ENCODE measurements at places on chromosomes 7 and 10. TPM values are rescaled to one million over a fixed set of nuclear protein-coding genes. Genes with fewer than 3 reads are reported as not detected.

The SYCE1 gene
- total RNA-seq = 0.87 TPM

GRCh38 chr10:68251151-68251550 is 19.2 kb upstream of the ATOH7 start:
- DNase-seq = no peak

GRCh38 chr7:88377434-88377833 is 70.7 kb upstream of the STEAP4 start:
- DNase-seq = no peak

DNA sequence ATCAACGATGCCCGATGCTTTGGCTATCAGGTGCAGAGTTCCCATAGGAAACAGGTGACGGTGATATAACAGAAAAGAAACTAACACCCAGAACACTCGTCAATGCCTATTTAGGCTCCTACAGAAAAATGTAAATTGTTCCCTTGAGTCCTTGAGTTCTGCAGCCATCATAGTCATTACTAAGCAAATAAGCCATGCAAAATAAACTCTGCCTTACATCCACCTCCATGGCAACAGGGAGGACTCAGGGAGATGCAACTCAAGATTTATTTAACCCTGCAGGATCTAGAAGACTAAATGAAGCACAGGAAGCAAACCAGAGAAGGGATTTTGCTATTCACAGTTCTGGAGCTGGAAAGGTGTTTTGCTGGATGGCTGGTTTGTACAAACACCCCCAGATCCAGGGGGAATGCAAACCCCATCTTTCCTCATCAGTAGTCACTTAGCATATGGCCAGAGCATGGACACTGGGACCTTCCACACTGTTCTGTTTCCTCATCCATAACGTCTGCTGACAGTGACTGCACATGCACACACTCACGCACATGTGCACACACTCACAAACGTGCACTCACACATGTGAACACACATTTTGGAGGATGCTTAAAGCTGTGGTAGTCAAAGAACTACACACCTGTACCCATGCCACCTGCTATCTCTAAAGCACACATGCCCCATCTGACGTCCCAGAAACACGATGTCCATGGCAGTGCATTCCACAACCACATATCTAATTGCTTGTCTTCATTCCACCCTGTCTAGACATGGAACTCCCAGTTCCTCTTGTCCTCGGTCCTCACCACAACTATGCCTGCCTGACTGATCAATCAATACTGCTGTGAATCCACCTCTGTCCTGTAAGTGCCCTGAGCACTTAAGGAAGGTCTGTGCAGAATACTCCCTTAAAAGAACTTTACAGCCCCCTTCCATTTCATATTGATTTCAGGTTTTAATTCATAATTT is 178.2 kb downstream of the COBL start:
- no peak for DNase-seq

The ADCY1 gene
- total RNA-seq = 3.9 TPM

DNA sequence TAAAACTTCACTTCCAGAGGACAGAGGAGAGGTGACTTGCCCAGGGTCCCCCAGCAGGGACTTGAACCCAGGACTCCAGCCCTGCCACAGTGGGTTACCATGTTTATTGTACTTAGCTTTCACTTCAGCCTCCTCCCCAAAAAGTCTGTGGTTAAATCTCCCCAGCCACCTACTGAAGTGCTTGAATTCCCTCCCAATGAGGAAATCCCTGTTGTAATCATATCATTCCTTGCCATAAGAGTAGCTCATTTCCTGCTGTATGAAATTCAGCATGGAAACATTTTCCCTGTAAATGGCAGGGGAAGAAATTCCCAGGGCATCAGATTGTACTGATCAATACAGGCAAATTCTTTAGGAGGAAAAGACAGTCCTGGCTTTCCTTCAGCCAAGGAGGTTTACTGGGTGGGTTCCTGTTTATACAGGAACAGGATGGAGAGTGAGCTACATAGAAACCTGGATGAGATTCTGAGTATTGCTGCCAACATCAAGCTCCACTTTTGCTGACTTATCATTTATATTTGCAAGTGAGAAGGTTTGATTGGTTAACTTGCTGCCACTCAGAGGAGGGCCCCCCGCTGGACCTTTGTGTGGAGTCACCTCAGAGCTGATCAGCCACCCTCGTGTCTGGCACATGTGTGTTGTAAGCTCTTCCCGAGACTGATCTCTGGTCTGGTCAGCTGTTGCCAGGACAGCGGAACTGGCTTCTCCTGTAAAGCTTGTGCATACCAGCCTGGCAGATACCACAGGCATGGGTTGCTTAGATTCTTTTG is 16.4 kb upstream of the PDZD8 start:
- DNase-seq = no peak

The STMP1 gene
- total RNA-seq = 23.4 TPM

The AQP1 gene
- 1,132 TPM for total RNA-seq

The STRIP2 gene
- total RNA-seq = 1.3 TPM

DNA sequence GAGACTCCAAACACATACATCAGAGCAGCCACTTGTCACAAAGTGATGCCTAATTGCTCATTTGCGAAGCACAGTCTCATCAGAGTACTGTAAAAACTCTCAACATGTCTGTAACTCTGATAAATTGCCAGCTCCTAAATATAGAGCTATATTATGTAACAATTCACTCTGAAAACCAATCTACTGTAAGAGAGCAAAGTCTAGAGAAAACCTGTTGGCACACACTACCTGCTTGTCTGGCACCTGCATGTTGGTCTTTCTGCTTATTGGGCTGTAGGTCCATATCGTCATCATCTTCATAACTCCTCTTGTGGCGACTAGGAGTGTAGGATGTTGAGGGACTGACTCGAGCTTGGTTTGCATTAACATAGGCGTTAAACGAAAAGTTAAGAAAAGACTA is 19.8 kb downstream of the MCMBP start:
- no peak for DNase-seq

DNA sequence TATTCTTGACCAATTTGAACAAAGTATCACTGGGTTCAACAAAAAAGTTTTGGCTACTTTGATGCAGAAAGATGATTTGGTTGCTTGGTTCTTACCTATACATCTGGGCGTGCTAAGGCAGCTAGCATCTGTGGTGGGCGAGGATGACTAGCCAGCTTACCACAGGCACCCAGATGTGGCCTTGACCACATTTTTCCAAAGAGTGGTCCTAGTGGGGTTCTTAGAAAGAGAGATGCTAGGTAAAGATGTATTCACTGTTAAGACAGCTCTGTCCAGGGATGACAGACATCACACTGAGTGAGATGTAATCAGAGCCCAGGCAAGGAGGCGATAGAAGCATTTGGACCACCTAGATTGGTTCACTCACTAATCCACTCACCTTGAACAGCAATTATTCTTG is 785 bp downstream of the DNTT start:
- no peak for DNase-seq

DNA sequence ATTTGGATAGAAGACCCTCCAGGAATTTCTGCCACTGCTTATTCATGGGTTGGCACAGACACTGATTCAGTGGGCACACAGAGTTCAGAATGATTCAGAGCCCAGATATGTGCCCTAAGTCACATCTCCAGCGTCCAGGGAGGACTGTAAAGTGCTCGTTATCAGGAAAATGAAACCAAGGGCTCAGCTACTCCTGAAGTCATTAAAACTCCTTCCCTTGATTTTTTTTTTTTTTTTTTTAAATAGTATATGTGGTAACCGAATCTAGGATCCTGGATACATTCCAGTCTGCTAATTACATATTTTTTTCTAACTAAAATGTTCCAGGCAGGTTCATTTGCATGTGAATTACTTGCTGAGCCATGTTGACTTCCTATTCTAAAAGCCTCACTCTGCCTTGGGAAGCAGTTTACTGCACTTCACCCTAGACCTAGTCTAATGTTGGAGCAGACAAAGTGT is 34.7 kb downstream of the MET start:
- DNase-seq = no peak

- DNase-seq = no peak
These were observed 42.1 kb downstream of the FOXL3 start for GRCh38 chr7:332020-332517.

The SORCS1 gene
- 0.23 TPM for total RNA-seq

The TUBB8 gene
- total RNA-seq = 0.20 TPM

DNA sequence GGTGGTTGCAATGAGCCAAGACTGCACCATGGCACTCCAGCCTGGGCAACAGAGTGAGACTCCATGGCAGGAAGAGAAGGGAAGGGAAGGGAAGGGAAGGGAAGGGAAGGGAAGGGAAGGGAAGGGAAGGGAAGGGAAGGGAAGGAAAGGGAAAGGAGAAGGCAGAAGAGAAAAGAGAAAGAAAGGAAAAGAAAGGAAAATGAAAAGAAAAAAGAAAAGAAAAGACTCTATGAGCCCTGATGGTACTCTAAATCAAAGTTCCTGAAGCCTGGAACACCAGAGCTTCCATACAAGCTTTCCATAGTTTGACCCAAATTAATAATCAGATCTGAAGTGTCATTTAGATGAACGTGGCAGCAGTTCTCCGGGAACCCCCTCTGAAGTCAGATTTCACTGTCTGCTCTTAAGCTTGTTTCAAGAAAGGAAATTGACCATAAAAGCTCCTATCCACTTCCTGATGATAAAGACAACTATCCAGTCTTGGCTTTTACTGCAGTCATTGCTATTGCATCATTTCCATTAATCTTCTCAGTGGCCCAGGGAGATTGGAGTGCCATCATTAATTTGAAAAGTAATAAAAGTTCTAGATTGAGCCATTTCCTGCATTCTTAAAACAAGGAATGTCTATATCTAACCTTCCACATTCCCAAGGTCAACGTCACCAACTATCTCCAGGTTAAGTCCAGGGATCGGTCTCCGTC is 44.2 kb upstream of the FRMD4A start:
- no peak for DNase-seq

DNA sequence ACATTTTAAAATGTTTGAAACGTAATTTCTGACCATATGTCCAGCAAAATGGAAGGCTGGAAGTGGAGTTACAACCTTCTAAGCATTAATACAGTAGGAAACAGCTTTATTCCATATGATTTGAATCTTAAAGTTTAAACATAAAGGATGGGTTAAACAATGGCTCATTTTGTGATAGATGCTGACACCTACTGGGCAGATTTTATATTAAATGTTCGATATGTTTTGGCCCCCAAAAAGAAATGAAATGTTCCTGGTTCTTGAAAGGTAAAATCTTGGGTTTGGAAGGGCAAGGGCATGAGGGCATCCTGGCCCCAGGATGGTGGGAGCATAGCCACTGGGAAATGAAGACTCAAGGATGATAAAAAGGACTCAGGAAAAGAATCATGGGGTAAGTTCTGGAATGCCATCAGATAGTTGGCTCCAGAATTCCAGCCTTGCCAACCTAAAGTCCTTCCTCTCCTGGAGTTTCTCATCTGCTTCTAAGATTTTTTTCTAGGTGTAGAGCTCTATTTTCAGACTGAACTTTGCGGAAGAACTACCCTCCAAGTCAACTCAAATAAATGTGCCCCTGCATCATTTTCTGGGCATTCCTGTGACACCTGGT is 34.6 kb upstream of the SLC35G1 start:
- DNase-seq = no peak

DNA sequence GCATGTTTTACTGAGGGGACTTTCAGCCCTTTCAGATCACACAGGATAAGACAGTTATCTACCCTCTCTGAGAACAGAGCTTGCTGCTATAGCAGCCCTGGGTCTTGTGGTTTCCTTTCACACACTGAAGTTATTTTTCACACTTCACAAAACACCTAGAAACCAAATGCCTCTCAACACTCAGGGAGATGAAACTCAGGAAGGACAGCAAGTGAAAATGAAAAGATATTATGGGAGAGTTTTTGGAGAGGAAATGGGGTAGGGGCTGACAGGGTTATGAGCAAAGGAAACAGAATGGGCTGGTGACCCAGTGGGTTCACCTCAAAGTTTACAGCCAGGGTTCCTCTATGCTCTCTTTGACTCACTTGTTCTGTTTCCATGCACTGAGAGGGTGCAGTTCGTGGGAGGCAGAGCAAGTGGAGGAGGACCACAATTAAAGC is 17.0 kb upstream of the GIMAP2 start:
- DNase-seq = no peak

- DNase-seq = no peak
These were observed 5.5 kb downstream of the SGCE start for GRCh38 chr7:94650147-94651051.

DNA sequence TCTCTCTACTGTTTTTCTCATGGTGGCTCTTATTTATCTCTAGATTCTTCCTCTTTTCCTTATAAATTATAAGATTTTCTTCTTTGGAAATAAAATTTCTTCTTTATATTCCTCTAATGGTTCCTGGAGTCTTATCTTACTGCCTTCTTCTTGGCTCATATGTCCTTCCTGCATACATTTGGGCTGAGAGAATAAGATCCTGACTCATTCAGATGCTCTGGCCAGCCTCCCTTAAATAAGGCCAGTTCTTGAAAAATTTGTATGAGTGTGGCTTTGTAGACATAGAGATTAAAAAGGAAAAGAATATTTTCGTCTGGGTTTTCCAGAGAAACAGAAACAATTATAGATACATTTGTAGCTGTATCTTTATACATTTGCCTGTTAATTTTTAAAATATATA is 411.3 kb downstream of the KIF20B start:
- DNase-seq = no peak

- DNase-seq = no peak
These were observed 12.7 kb downstream of the EPHB6 start for GRCh38 chr7:142867398-142868187.

DNA sequence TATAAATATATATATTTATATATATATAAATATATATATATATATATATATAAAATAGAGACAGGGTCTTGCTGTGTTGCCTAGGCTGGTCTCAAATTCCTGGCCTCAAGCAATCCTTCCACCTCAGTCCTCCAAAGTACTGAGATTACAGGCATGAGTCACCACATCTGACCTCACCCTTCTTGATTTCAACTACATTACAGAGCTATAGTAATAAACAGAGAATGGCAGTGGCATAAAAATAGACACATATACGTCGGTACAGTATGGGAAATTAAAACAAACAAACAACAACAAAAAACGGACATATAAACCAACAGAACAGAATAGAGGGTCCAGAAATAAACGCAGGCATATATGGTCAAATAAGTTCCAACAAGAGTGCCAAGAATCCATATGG is 77.6 kb upstream of the PPP1R3A start:
- DNase-seq = no peak

- DNase-seq = no peak
These were observed 300 bp downstream of the ARHGAP21 start for GRCh38 chr10:24723386-24723787.

- DNase-seq = no peak
These were observed 169.9 kb upstream of the ASAH2 start for GRCh38 chr10:50421026-50421719.

- no peak for DNase-seq
These were observed 3.3 kb downstream of the FRMPD2 start for GRCh38 chr10:48271047-48271730.

GRCh38 chr10:113291413-113291812 is 261.4 kb upstream of the HABP2 start:
- no peak for DNase-seq

The CPXM2 gene
- 9.7 TPM for total RNA-seq

The ABLIM1 gene
- 144 TPM for total RNA-seq

The GPR85 gene
- total RNA-seq = 2.9 TPM

DNA sequence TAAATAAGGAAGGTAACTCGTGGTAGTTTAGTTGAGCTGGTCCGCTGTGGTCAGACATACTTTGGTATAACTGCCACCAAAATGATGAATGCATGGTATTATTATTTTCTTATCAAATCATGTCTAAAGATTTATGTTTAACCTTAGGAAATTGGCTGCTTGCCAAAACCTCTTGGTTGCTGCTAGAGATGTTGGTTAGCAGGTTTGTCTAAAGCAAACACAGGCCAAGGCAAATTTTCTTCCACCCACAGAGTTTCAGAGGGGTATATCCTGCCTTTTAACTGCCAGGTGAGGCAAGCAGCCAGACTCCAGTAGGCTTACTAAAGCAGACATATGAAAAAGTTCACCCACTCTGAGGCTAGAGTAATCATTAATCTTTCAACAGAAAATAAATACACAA is 101.4 kb downstream of the SEMA3E start:
- DNase-seq = no peak

The CHRM2 gene
- 1.1 TPM for total RNA-seq
